ENCODE measurements at places on chromosomes 2 and 18.

- peak; percentile 17 for DNase-seq
Measured at GRCh38 chr2:189347540-189347939, 93.7 kb upstream of the WDR75 start.

GRCh38 chr2:43725711-43726246 lies 48.1 kb upstream of the DYNC2LI1 start:
- DNase-seq: no peak

- no peak for DNase-seq
Measured at GRCh38 chr2:205637320-205637602, 45.0 kb upstream of the NRP2 start.

GRCh38 chr2:140975237-140975636 lies 1155.6 kb downstream of the LRP1B start:
- DNase-seq: no peak

GRCh38 chr2:10546975-10547391 lies 98.9 kb upstream of the ODC1 start:
- no peak for DNase-seq

GRCh38 chr2:150878356-150878755 lies 383.3 kb downstream of the RBM43 start:
- no peak for DNase-seq

- DNase-seq: no peak
Measured at GRCh38 chr2:178589335-178589734, 109.1 kb downstream of the PLEKHA3 start.

- no peak for DNase-seq
Measured at GRCh38 chr2:9618410-9618809, 12.4 kb downstream of the YWHAQ start.

DNA sequence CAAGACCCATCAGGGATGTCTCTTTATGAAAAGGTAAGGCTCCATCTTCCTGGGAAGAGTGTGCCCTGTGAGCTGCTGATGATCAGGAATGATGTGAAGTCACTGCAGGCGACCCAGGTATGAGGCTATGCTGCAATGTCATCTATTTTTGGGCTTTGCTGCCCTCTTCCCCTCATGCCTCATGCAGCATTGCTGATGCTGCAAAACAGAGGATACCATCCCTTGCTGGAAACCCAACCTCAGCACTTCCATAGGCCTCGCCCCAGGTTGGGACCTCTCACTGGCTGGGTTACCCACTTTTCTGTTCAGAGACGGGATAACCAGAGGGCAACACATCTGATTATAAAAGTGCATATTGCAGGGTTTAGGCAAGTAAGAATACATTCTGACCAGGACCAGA lies 255.8 kb downstream of the L3MBTL4 start:
- DNase-seq: no peak

DNA sequence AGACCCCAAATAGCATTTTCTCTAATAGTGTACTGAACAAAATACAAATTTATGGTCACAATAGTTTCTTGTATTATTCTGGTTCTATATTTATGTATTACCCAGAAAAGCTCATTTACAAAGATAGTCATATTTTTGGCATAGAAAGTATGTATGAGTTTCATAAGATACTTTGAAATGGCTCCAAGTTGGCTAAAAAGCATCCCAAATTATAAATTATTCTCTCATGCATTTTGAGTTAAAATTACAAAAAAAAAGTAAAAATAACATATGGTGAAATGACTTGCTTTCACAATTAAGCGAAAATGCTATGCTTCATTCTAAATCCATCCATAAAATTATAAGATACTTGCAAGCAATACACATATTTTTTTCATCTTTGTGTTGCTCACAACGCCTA lies 530.7 kb downstream of the ZNF804A start:
- no peak for DNase-seq

- no peak for DNase-seq
Measured at GRCh38 chr18:76410660-76411417, 84.2 kb downstream of the ZNF516 start.
